CD4-positive, alpha-beta T cell (primary cell): ENCODE measurements at places on chromosomes 5 and 9. TPM values are rescaled to one million over a fixed set of nuclear protein-coding genes. Genes with fewer than 3 reads are reported as not detected.
A peak's percentile ranks its signal among the peaks of the same experiment; 100 is the strongest.

DNA sequence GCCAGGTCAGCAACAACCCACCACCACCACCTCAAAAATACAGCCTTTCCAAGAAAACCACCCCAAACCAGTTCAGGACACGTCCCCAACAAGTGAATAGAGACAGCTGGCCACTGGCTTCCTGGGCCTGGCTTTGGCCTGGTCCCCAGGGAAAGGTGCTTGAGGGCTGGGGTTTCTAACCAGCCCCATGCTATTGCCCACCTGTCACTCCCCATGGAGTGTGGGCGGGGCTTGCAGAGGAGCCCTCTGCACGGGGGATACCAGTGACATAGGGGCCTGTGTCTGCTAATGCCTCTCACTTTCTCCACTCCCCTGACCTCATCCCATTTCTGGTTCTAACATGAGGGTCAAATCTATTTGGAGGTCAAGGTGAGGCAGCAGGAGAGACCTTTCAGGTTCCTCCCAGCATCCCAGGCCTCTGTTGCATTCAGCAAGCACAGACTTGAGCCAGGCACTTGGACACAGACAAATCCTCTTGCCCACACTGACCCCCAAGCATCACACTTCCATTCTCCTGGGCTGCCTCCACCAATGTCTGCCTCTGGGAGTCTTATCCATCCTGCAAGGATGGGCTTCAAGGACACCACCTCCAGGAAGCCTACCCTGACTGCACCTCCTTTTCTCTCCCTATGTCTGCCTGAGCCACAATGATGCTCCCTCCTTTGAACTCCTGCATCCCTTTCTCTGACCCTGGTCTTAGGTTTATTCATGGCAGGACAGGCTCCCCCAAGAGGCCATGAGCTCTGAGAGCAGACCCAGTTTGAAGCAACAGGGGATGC, 16.1 kb upstream of the TTLL11 start:
- no peaks in the 10 kb centered on the region for H3K4me1 ChIP-seq
- peaks cover 7% of the 10 kb centered on the region for H3K27me3 ChIP-seq
- DNase-seq = no peak
- no peaks in the 10 kb centered on the region for H3K36me3 ChIP-seq

TRUB2 gene
- total RNA-seq = 4.8 TPM

DNA sequence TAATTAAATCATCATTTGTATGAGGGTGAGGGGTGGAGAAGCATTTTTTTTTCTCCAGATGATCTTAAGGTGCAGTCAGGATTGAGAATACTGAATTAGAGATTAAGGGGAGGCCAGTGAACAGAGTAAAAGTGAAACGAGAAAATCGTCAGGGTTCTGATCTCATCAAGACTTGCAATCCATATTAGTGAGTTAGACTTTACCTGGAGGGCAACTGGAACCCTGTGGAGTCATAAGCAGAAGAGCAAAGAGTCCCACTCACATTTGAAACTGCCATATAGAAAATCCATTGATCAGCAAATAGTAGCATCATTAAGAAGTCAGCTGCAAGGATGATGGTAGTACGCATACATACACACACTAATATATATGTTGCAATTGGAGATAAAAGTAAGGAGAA, 466.2 kb upstream of the PAPPA start:
- no peaks in the 10 kb centered on the region for H3K36me3 ChIP-seq
- H3K27ac ChIP-seq = no peak overlapping the region
- no peaks in the 10 kb centered on the region for H3K27me3 ChIP-seq

GRCh38 chr9:69325409-69326212, 596 bp downstream of the ENTREP1 start:
- no peaks in the 10 kb centered on the region for H3K36me3 ChIP-seq
- H3K27me3 ChIP-seq = peaks cover 45% of the 10 kb centered on the region
- DNase-seq = no peak
- H3K4me1 ChIP-seq = no peaks in the 10 kb centered on the region
- no peak overlapping the region for H3K27ac ChIP-seq
- no peak overlapping the region for H3K4me3 ChIP-seq

GRCh38 chr5:173435447-173435846, 107.2 kb upstream of the STC2 start:
- no peaks in the 10 kb centered on the region for H3K4me1 ChIP-seq
- peaks cover 7% of the 10 kb centered on the region for H3K27me3 ChIP-seq
- no peak overlapping the region for H3K4me3 ChIP-seq
- no peaks in the 10 kb centered on the region for H3K36me3 ChIP-seq
- no peak overlapping the region for H3K27ac ChIP-seq

IFNA21 gene
- not detected for total RNA-seq

GLDC gene
- not detected for total RNA-seq

RAD1 gene
- 26.7 TPM for total RNA-seq

HSD17B4 gene
- total RNA-seq = 13.1 TPM

DNA sequence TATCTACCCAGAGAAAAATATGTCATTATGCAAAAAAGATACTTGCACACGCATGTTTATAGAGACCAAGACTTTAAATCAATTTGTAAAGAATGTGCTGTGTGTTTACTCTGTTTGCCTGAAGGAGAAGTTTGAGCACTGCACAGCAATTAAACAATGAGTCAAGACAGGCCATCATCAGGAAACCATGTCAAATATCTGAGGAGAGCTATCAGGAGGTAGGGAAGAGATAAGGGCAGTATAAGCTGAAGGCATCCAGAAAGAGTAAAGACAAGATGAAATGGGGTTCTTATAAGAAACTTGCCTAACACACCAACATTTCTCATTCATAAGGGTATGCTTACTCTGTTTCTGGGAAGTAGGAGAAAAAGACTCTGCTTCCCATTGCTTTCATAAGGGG, 405.8 kb upstream of the PTGER4 start:
- no peak overlapping the region for H3K4me3 ChIP-seq
- no peak overlapping the region for H3K27ac ChIP-seq

DNA sequence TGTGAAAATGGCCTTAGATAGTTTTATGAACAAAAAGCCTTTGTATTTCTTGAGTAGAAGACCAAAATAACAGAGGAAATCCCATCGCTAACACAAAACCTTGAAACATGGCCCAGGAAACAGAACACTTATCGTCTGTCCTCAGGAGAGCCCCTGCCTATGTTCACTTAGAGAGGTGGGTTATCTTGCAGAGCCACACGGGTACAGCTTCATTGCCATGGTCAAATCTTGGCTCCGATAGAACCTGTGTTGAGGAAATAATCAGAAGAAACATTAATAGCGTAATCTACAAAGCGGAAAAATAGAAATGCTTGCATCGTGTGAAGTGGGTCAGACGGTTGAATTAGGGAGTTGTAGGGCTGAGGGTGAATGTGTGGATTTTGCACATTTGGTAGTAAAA, 216.1 kb downstream of the MAST4 start:
- H3K27me3 ChIP-seq = no peaks in the 10 kb centered on the region
- H3K4me3 ChIP-seq = no peak overlapping the region
- H3K36me3 ChIP-seq = no peaks in the 10 kb centered on the region
- H3K27ac ChIP-seq = no peak overlapping the region

GRCh38 chr5:171855798-171856763, 70.5 kb downstream of the SMIM23 start:
- H3K36me3 ChIP-seq = no peaks in the 10 kb centered on the region
- H3K4me3 ChIP-seq = no peak overlapping the region
- peaks cover 5% of the 10 kb centered on the region for H3K4me1 ChIP-seq
- no peaks in the 10 kb centered on the region for H3K27me3 ChIP-seq
- no peak for DNase-seq

GRCh38 chr5:140828362-140828737, 590 bp downstream of the PCDHA6 start:
- H3K4me3 ChIP-seq = no peak overlapping the region
- no peaks in the 10 kb centered on the region for H3K36me3 ChIP-seq
- H3K4me1 ChIP-seq = no peaks in the 10 kb centered on the region
- H3K27ac ChIP-seq = no peak overlapping the region

DNA sequence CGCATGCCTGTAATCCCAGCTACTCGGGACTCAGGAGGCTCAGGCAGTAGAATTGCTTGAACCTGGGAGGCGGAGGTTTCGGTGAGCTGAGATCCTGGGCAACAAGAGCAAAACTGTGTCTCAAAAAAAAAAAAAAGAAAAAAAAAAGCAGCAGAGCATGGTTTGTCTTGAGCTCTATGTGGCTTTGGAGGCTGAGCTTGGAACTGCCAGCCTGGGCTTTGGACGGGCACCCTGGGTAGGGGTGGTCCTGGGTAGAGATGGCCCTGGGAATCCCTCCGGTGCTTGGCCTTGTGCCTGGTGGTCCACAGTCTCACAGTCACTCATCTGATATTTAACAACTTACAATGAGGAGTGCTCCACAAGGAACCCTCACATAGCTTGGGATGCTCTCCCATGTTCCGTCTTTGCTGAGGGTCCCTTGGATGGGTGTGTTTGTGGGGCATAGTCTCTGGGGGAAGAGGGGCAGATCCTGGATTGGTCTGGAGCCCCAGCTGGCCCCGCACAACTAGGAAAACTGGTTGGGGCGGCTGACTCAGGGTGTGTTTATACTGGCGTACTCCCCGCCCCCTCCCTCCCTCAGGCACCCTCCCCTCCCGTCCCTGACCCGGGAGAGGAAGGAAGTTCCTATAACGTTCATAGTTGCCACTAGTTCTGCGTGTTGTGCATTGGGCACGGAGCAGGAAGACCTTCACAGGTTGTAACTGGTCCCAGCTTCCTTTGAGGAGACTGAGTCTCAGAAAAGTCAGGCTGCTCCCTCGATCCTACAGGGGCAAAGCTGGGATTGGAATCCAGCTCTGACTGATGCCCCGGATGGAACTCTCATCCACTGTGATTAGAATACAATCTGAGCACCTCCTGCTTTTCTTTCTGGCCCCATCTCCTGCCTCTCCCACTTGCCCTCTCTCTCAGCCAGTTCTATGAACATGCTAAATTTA, 11.2 kb downstream of the IER5L start:
- no peaks in the 10 kb centered on the region for H3K27me3 ChIP-seq
- H3K4me1 ChIP-seq = peaks cover 14% of the 10 kb centered on the region
- peak; percentile 38 for DNase-seq
- H3K27ac ChIP-seq = no peak overlapping the region

- H3K4me3 ChIP-seq = no peak overlapping the region
- no peaks in the 10 kb centered on the region for H3K36me3 ChIP-seq
- no peak for DNase-seq
- peaks cover 17% of the 10 kb centered on the region for H3K27me3 ChIP-seq
- peaks cover 9% of the 10 kb centered on the region for H3K4me1 ChIP-seq
- no peak overlapping the region for H3K27ac ChIP-seq
Measured at GRCh38 chr5:83724001-83724400, 3.3 kb upstream of the HAPLN1 start.

OCLN gene
- 6.8 TPM for total RNA-seq

C5orf52 gene
- total RNA-seq = not detected

DNA sequence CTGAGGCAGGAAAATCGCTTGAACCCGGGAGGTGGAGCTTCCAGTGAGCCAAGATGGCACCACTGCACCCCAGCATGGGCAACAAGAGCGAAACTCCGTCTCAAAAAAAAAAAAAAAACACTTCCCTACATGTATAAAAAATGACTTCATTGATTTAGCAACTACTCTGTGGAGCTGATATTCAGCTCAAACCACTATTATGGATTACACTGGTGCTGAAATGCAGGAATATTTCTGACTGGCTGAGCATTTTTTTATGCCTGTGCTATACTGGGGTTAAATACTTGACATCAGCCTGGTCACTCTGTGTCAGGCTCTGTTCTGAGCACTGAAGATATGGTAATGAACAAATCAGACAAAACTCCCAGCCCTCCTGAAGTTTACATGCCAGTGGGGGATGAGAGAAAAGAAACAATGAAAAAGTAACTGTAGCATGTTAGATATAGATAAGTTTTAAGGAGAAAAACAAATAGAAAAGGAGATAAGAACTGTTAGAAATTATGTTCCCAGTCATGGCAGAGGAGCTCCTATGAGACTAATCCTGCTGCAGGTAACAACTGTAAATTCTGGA, 22.6 kb upstream of the TTC39B start:
- no peak for DNase-seq
- no peak overlapping the region for H3K27ac ChIP-seq
- H3K4me3 ChIP-seq = no peak overlapping the region
- H3K27me3 ChIP-seq = no peaks in the 10 kb centered on the region
- no peaks in the 10 kb centered on the region for H3K36me3 ChIP-seq

DNA sequence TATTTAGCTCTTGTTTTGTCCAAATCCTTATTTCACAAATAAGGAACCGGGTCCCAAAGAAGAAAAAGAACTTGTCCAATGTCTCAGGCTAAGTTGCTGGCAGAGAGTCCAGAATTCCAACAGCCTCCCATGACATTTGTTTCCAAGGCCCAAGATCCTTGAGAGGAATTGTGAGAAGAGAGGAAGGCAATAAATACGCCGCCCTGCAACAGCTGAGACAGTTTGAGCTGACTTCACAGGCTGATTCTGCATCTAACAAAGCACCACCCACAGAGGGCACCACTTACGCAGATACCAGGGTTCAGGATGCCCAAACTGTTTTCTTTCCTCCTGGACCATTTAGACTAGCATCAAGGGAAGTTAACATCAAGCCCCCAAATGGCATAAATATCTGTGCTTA, 211.3 kb downstream of the FAM114A2 start:
- no peaks in the 10 kb centered on the region for H3K27me3 ChIP-seq
- no peaks in the 10 kb centered on the region for H3K4me1 ChIP-seq
- H3K4me3 ChIP-seq = no peak overlapping the region
- H3K27ac ChIP-seq = no peak overlapping the region
- DNase-seq = no peak

LRRC8A gene
- total RNA-seq = 35.8 TPM

DNA sequence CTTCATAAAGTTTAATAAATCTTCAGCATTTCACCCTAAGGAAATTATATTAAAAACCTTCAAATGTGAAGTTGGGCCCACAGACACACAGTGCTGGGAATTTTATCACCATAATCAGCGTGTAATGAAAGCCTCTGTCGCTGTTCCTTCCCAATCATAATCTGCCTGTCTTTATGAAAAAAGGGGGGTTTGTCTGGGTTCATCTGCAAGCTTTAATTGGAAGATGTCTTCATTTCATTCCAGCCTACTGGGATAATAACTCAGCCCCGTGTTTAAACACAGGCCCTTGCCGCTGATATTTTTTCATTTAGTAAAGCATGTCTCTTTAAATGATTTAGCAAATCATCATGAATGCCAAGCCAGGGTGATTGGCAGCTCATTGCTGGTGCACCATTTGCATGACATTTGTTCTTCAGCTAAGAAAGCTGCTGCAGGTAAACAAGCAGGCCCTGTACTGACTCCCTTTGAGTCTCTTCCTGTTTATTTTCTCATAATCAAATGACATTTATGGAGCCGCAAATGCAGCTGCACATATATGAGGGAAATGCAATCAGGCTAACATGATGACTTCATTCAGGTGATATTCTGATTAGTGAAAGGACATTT, 362.9 kb upstream of the TLE4 start:
- no peaks in the 10 kb centered on the region for H3K27me3 ChIP-seq
- H3K27ac ChIP-seq = no peak overlapping the region
- DNase-seq = no peak
- no peaks in the 10 kb centered on the region for H3K4me1 ChIP-seq

- no peak for DNase-seq
- H3K4me3 ChIP-seq = no peak overlapping the region
- H3K27me3 ChIP-seq = no peaks in the 10 kb centered on the region
- peaks cover 3% of the 10 kb centered on the region for H3K4me1 ChIP-seq
- H3K36me3 ChIP-seq = no peaks in the 10 kb centered on the region
Measured at GRCh38 chr9:94676446-94677131, 37.3 kb upstream of the FBP1 start.

ENG gene
- total RNA-seq = 2.5 TPM
